Activated naive CD4-positive, alpha-beta T cell treated with anti-CD3 and anti-CD28 coated beads for 36 hours (primary cell): ENCODE measurements at places on chromosomes 1 and 21. TPM values are rescaled to one million over a fixed set of nuclear protein-coding genes. Genes with fewer than 3 reads are reported as not detected.

Gene RAB7B
- total RNA-seq = not detected

DNA sequence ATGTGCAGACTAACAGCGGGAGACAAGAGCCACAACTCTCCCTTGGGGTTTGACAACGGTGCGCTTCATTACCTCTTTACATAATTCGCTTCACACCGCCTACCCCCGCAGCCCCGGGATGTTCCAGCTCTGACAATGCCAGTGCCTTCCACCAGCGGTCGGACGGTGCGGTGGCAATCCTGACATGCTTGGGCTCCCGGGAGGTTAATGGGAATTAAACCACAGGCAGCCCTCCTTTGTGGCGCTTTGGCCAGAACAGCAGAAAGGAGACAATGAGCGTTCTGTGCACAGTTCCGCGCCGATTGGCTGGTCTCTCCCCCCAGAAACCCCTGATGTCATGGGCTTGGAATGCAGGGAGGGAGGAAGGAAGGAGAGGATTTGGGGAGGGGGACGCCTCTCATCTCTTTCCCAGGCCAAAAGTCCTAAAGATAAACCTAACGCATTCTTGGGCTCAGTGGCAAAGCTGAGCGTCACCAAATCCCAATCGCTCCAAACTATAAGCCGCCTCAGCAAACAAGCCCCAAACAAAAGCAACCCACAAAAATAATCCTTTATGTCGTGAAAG lies 1.3 kb downstream of the CNN3 start:
- peak; percentile 32 for DNase-seq

Gene PGLYRP3
- total RNA-seq = not detected

GRCh38 chr1:64867266-64867665 lies 99.1 kb downstream of the JAK1 start:
- no peak for DNase-seq

GRCh38 chr21:45228171-45228641 lies 59.5 kb downstream of the POFUT2 start:
- peak; percentile 79 for DNase-seq

Gene HHIPL2
- 0.12 TPM for total RNA-seq

Gene CYP4Z1
- total RNA-seq = not detected

Gene KRTAP13-2
- not detected for total RNA-seq

Gene CLCA1
- total RNA-seq = not detected

GRCh38 chr1:201322653-201323510 lies 39.6 kb downstream of the PKP1 start:
- DNase-seq = no peak

GRCh38 chr21:31354604-31355443 lies 10.8 kb upstream of the TIAM1 start:
- DNase-seq = peak; percentile 94

DNA sequence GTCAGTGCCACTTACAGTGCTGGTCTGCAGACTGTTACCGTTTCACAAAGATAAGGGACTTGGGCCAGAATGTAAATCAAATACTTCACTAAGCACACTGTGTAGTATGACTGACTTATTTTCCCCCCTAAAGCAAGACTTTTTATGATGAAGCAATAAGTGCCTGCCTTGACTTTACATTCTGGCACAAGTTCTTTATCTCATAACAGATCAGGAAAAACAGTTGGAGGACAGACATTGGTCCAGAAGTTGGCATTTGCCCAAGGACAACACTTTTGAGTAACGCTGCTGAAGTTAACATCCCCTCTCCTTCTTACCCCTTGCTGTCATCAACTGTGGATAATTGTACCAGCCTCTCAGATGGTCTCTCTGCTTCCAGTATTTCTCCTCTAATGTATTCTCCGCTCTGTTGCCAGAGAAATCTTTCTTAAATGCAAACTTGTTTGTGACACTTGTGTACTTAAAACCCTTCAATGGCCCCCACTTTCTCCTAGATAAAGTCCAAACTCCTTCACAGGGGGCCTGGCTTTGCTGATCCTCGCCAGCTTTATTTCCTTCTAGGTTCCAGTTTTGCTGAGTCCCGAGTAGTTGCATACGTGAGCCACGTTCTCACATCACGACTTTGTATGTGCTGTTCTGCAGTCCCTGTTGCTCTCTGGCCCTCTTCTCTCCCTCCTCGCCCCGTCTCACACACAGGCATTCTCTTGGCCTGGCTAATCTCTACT lies 45.7 kb downstream of the S1PR1 start:
- DNase-seq = no peak

Gene SLC9C2
- total RNA-seq = not detected

DNA sequence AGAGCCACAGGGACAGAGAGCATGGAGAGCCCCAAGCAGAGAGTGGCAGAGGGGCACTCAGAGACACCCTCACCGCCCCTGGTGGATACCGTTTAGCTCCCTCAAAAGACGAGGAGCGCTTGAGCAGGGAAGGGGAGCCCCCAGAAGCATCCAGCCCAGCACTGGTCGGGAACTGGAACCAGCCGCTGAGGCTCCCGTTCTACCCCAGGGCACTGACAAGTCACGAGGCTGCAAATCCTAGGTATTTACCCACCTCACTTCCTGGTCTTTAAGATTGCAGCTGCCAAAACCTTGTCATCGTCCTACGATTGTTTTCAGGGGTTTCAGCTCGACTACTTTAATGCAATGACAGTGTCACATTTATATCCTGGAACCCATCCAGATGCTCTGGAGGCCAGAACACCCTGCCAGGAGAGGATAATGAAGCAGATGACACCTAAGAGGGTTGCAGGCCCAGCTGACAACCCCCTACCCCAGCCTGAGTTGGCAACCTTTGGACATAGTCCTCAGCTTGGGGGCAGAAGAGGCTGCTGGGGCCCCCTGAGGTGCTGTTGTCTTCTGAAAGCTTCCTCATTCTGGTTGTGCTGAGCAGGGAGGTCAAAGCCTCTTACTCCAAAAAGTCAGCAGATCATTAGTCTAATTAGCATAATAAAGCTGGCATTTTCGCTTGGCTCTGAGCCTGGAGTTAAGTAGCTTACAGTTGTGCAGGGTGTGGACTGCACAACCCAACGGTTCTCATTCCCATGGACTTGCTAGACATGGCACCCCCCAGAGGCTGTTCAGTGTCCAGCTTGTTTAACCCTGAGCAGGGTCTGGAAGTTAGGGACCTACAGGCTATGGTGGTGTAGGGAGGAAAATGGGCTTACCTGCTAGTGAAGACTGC lies 20.6 kb upstream of the BACE2 start:
- DNase-seq = no peak
